Activated effector memory CD4-positive, alpha-beta T cell treated with Interleukin-2 at 50 U/mL for 16 hours (primary cell): ENCODE measurements at places on chromosomes 3 and 15.

DNA sequence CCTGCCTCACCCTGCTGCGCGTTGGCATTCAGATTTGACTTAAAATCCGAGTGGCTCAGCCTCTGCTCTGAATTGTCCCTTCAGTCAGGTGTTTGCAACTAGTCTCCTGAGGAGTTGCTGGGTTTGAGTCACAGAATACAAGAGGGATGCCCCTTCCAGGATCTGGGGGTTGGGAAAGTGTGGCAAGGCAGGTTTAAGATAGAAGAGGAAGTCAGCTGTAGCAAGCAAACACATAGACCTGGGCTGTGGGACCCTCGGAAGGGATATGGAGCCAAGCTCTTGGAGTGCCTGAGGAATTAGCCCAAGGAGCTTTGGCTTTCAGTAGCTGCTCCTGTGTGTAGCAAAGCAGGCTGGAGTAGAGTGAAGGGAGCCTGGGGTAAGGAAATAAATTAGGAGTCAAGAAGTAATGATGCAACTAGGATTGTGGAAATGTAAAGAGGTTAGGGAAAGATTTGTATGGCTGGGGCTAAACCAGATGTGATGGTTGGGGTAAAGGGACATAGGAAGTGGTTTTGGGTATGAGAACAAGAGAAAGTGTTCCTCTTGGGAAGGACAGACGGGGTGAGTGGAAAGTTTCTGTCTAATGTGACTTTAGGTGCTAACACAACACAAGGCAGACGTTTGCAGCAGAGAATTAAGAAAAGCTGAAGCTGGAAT, 41.2 kb downstream of the RAB7A start:
- DNase-seq: no peak

DNA sequence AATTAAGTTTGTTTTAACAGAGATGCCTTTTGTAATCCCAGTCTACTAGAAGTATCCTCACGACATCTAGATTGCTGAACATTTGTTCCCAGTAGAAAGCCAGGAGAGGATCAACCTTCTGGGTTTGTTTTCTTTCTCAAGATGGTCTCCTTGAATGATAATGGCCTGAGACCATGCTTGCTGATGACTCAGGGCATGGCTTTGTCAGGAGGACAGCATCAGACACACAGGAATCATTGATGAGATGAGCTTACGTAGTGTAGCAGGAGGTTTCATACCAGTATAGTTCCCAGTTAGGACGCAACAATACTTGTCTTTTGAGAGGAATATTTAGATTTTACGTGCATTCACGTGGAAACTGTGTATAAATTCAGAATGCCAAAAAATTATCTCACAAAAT, 38.6 kb downstream of the ATP1B3 start:
- no peak for DNase-seq

DNA sequence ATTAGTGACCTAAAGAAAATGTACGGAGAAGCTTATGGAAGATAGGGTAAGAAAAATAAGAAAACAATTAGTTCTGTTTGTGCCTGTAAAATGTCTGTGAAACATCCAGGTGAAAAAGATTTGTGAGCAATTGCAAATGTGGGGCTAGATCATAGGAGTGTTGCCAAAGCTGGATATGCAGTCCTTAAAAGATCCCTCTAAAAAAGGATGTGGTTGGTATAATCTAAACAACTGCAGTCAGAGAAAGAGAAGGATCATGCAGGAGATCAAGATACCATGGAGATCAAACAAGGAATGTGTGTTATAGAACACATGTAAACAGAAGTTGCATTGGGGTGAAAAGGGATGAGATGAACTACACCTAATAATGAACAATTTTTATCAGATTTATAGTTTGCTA, 116.8 kb downstream of the ALCAM start:
- DNase-seq: no peak

GRCh38 chr3:133123636-133124035, 85.4 kb downstream of the TMEM108 start:
- no peak for DNase-seq

DNA sequence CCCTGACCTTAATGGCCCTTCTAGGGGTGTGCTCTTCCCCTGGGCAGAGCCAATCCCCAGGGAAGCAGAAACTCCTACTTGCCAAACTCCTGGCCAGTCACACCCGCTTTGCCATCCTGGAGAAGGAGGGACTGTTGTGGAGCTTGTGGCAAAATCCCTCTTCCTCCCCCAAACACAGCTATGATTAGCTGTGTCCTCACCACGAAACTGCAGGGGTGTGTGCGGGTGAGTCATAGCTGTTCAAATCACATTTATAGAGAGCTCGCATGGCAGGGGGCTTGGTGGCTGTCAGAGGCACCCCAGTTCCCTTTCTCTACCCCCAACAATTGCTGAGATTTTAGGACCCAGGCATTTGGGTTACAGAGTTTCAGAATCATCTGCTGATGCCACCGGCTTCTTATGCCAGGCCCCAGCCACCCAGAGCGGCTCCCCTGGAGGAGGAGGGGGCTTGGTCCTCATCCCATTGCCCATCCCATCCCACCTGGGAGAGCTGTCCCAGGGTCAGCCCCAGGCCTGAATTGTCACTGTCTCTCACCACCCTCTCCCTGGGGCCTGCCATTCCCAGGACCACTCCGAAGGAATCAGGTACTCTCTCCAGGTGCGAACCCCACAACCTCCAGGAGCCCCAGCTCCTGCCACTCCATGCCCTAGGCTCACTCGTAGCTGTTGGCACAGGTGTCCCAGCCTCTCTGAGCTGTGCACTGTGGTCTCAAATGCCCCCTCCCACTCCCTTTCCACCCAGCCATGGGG, 28.8 kb upstream of the MAGEF1 start:
- DNase-seq: no peak

GRCh38 chr3:194836661-194837060, 151.0 kb downstream of the FAM43A start:
- no peak for DNase-seq

GRCh38 chr3:5020242-5020722, 41.0 kb downstream of the BHLHE40 start:
- DNase-seq: no peak

DNA sequence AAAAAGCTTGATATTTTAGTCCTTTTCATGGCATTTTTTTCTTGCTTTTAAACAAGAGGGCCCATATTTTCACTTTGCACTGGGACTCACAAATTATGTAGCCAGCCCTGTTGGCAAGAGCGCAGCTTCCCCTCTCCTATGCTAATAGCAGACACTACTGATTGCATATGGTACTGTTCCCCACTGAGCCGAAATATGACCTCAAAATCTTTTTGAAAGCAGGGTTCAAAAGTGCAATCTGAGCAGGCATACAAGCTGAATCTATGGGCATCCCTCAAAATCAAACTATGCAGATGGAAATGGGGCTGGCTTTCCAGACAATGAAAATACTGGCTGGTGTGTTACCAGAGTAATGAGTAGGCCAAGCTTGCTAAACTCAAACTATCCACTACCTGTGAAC, 225.2 kb upstream of the SETMAR start:
- no peak for DNase-seq

GRCh38 chr3:178714925-178715832, 178.9 kb downstream of the KCNMB2 start:
- no peak for DNase-seq

- DNase-seq: no peak
Measured at GRCh38 chr15:100118546-100118945, 223.2 kb downstream of the ADAMTS17 start.

DNA sequence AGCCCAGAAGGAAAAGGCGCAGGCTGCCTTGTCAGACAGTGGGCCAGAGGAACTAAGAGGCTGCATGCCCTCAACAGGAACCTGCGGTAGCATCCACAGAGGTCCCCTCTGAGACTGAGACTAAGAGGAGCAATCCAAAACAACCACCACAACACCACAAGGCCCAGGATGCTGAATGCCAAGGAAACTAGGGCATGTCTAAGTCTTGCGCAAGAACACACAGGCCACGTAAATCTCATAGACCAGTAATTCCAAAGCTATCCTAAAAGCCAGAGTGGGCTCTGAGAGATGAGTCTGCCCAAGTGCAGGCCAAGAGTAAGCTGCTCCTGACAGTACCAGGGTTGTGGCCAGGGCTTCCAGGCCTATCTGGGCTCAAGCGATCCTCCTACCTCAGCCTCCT, 12.9 kb downstream of the MON1A start:
- no peak for DNase-seq

GRCh38 chr15:23564821-23565394, 566 bp upstream of the MKRN3 start:
- no peak for DNase-seq

GRCh38 chr3:17094551-17094950, 209.8 kb downstream of the PLCL2 start:
- DNase-seq: no peak

GRCh38 chr15:95698230-95698629, 632.3 kb upstream of the NR2F2 start:
- no peak for DNase-seq

DNA sequence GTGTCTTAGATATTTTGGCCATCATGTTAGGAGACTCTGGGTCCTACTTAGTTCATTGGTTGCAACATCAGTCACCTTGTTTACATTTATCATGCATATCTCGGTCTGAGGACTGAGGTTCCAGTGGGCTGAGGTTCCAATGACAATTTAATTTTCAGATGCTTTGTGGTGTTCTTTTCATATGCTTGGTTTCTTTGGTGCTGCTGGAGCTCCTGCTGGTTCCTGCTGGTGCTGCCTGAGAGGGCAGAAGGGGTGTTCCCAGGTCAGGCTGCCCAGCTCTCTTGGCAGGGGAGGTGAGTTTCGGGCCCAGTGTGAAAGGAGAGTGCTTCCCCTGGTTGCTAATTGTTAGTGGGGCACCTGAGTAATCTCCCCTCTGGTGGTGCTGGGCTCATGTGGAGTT, 6.9 kb upstream of the KLHL40 start:
- no peak for DNase-seq

DNA sequence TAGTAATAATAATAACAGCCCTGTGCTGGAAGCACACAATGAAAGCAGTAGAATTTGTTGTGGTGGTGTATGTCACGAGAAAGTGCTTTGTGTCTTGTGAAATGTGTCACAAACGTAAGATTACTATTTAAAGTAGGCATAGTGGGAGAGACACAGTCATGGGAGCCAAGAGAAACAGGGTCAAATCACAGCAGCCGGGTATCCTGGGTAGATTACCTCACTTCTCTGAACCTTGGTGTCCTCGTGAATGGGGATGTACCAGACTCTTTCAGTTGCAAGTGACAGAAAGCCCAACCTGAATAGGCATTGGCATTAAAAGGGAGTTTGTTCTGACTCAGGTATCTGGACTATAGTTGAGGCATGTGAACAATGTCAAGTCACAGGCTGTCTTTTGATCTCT, 29.1 kb upstream of the SRGAP3 start:
- DNase-seq: no peak

- no peak for DNase-seq
Measured at GRCh38 chr3:44055951-44056350, 185.7 kb upstream of the TOPAZ1 start.

DNA sequence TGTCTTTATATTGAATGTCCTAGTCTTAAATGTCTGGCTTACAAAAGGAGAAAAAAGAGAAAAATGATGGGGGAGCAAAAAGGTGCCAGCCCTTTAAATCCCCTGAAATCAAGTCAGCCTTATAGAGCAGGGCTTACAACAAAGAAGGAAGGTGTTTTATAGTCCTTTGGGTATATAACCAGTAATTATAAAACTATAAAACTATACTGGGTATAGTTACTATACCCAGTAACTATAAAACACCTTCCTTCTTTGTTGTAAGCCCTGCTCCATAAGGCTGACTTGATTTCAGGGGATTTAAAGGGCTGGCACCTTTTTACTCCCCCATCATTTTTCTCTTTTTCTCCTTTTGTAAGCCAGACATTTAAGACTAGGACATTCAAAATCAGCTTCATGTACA, 598.0 kb upstream of the SEMA6D start:
- DNase-seq: no peak

GRCh38 chr15:40693904-40694687, 878 bp upstream of the RAD51 start:
- DNase-seq: no peak

DNA sequence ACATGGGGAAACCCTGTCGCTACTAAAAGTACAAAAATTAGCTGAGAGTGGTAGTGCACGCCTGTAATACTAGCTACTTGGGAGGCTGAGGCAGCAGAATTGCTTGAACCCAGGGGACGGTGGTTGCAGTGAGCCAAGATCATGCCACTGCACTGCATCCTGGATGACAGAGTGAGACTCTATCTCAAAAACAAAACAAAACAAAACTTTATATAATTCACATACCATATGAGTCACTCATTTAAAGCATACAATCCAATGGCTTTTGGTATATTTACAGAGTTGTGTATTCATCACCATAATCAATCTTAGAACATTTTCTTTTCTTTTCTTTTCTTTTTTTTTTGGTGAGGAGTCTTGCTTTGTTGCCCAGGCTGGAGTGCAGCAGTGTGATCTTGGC, 8.7 kb downstream of the PXK start:
- DNase-seq: no peak

DNA sequence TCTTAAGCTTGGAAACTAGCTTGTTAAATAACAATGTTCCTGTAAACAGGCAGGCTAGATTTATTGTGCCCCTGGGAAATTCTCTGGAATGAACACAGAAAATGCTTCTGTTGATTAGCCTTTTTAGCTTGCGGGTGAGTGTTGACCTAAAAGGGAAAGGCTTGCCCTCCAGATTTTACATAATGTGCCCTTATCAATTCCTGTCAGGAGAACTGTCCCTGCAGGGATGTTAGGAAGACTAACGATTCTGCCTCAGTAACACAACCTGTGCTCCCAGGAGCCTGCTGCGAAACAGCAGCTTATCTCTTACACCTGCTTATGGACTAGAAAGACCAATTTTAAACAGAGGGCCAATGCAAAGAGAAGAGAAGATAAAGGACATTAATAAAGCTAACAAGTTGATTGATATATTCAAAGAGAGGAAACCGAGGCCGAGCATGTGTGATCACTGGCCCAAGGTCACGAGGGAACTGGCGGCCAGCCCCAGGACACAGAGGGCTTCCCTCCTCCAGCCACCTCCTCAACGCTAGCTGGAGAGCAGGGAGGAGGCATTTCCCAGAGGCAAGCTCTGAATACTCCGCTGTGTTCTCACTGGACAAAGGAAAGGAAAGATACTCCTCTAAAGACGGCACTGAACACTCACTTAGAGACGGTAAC, 48.4 kb upstream of the TJP1 start:
- no peak for DNase-seq

DNA sequence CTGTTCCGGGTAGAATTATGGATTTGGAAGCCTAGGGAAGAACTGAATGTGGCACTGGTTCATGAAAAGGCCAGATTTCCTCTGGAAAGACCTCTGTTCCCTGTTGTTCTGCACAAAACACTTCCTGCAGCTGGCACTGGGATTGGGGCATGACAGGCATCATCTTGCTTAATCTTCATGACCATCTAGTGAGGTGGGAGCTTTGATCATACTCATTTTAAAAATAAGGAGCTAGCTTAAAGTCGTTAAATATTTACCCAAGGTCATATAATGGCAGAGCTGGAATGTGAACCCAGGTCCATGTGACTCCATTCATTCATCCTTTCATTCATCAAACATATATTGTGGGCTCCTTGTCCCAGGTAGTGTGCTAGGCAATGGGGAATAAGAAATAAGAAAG, 40.4 kb downstream of the EBLN2 start:
- DNase-seq: no peak

DNA sequence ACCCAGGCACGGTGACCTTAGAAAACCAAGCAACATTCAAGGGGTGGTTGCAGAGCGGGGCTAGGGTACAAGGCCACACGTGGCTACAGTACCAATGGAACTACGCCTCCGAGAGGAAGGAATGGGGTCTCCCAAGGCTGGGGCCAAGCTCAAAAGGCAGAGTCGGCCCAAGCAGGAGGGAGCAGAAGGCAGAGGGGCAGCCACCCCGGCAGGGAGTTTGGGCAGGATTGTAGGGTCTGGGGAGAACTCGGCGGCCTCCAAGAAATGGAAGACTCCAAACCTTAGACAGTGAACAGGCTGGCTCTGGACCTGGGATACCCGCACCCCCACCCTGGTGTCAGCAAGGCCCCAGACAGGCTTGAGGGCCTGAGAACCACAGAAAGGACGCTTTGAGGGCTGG, 28.7 kb downstream of the ATRIP start:
- DNase-seq: no peak
